A172 (cell line): ENCODE measurements at places on chromosomes 2 and 18. TPM values are rescaled to one million over a fixed set of nuclear protein-coding genes. Genes with fewer than 3 reads are reported as not detected.
A peak's percentile ranks its signal among the peaks of the same experiment; 100 is the strongest.

GRCh38 chr2:21256006-21256405 is 132.2 kb downstream of the TDRD15 start:
- DNase-seq: peak; percentile 25

GRCh38 chr2:217816396-217816869 is 186.4 kb downstream of the TNS1 start:
- DNase-seq: peak; percentile 31

DNA sequence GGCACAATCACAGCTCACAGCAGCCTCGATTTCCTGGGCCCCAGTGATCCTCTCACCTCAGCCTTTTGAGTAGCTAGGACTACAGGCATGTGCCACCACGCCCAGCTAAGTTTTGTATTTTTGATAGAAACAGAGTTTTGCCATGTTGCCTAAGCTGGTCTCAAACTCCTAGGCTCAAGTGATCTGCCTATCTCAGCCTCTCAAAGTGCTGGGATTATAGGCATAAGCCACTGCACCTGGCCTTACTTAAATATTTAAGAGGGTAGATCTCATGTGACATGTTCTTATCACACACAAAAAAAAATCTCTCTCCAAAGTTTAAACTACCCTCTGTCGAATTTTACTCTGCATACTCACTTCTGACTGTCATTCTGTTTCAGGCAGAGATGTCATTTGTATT is 75.4 kb upstream of the CHRNA1 start:
- no peak for DNase-seq

GRCh38 chr2:45778720-45779171 is 127.3 kb downstream of the PRKCE start:
- DNase-seq: peak; percentile 56

DNA sequence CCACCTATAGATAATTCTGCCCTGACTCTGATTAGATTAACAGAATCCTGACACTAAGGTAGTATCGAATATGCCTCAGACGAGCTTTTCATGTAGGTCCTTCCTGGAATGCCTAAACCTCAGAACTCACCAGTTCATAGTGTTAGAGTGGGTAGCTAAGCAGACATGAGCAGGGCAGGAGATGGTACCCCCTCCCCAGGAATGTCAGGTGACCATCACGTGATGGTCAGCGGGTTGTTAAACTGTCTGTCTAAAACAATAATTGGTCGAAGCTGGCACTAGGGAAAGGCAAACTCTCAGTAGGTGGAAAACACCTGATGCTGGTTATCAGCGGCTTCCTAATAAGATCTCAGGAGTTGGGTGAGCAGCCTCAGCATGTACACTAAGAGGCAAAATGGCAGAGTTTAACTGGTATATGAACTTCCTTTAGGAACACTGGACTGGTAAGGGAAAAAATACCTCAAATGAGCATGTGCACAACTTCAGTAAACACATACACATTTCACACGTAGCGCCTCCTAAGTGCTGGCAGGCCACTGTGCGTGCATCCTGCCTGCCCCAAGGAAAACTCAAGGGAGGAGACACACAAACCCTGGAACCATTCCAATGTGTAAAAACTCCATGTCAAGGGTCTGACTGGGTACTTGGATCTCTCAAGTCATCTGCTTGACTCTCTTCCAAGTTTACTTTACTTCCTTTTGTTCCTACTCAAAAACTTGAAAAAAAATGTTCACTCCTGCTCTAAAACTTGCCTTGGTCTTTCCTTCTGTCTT is 339.5 kb downstream of the GULP1 start:
- no peak for DNase-seq

Gene IL36A
- total RNA-seq: not detected in 2 replicates

Gene D2HGDH
- 12.6 and 14.6 TPM in 2 replicates for total RNA-seq
